ENCODE measurements at places on chromosomes 3 and 15.

DNA sequence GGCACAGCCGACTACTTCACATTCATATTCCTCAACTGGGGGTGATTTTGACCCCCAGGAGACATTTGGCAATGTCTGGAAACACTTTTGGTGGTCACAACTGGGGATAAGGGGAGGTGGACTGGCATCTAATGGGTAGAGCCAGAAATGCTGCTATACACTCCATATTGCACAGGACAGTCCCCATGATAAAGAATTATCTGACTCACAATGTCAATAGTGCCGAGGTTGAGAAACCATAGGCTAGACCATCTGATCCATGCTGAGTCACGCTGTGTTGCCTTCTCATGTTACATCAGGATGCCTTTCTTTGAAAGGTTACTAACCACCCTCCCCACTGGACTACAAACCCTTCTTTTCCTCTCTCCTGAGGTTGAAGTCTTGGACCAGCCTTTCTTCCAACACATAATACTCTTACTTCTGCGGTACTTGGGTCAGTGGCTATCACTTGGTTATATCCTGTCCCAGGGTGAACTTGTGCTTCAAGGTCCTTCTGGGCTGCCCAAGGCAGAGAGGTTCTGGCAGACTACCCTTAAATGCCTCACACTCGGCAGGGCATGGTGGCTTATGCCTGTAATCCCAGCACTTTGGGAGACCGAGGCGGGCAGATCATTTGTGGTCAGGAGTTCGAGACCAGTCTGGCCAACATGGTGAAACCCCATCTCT, 68.8 kb downstream of the CTNNB1 start:
- DNase-seq = no peak

DNA sequence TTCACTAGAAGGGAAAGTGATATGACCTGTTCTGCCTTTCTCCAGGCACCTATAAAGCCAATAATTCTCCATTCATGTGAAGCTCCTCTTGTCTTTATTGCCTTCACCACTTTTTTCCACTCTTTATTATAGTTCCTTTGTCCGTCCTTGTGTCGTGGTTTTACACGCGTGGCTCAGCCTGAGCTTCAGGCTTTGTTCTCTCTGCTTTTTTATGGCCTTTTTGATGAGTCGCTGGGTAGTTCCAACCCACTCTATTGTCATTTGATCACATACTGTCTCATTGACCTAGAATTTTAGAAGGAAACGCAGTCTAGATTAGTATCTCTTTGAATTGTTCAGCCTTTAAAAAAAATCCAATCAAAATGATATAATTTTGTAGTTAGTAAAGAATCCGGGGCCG, 403.2 kb downstream of the PTPRG start:
- no peak for DNase-seq

GRCh38 chr15:46442184-46442583, 807.4 kb downstream of the SQOR start:
- no peak for DNase-seq

DNA sequence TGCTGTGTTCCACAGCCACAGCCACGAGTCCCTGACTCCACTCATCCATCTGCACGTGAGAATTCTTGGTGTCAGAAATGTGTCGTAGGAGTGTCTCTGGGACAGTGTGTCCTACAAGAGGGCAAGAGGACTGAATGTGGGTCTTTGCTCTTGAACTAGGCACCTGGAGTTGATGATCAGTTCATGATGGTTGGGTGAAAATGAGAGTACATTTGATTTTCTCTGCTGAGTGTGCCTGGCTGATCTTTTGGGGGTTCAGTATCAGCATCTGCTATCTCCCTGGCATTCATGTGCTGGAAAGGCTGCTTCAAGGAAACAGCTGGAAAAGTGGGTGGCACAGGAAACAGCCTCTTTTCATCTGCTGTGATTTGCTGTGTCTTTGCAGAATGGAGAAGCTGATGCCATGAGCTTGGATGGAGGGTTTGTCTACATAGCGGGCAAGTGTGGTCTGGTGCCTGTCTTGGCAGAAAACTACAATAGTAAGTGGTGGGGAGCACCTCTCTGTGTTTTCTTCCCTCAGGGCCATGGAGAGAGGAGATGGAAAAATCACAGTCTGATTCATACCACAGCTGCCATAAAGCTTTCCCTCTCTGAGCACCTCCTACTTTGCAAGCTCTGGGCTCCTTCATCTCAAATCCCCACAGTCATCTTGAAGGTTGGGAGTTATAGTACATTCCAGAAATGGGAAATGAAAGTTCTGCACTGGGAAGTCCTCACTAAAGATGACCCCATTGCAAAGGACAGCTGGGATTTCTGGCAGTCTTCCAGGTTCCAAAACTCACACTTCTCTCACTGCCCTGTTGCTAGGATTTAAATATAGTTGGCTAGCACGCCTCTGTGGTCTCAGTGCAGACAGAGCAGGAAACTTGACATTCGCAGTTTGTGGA, 17.8 kb downstream of the TF start:
- no peak for DNase-seq
